ENCODE measurements at places on chromosomes 16 and 17. TPM values are rescaled to one million over a fixed set of nuclear protein-coding genes. Genes with fewer than 3 reads are reported as not detected.

The CDK5RAP3 gene
- 47.8 TPM for total RNA-seq

The WWOX gene
- 9.5 TPM for total RNA-seq

The KIF18B gene
- 2.3 TPM for total RNA-seq

The HBZ gene
- total RNA-seq: not detected

The SPATA2L gene
- total RNA-seq: 10.0 TPM

The KRT28 gene
- not detected for total RNA-seq

The ANTKMT gene
- 20.2 TPM for total RNA-seq

The RGS9 gene
- total RNA-seq: 1.3 TPM

The PHKB gene
- total RNA-seq: 48.4 TPM

The CACNG5 gene
- total RNA-seq: not detected

The NPIPB9 gene
- total RNA-seq: 1.3 TPM
